ENCODE measurements at places on chromosomes 1 and 21.

DNA sequence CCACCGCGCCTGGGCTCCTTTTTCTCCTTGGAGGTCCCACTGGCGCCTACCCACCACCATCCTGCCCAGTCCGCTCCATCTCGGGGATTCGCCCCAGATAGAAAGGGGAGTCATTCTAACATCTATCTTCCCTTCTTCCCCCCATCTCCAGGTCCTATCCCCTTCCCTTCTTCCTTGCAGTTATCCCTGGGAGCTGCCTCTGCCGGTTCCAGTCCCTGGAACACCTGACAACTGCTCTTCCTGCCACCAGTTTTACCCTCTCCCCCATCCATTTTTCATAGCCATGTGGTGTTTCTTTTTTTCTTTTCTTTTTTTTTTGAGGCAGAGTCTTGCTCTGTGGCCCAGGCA lies 12.0 kb upstream of the COL16A1 start:
- no peak for DNase-seq

GRCh38 chr1:153963030-153963849 lies at the start of gene SLC39A1:
Gene SLC39A1 (minus strand): TSS chr1:153963537. CDS start chr1:153962715, 822 bp downstream.
- DNase-seq: peak; percentile 96

- DNase-seq: no peak
Observed at GRCh38 chr1:180631194-180631765, 542 bp upstream of the XPR1 start.

GRCh38 chr1:99306644-99307043 lies 42.4 kb downstream of the PLPPR4 start:
- DNase-seq: no peak

DNA sequence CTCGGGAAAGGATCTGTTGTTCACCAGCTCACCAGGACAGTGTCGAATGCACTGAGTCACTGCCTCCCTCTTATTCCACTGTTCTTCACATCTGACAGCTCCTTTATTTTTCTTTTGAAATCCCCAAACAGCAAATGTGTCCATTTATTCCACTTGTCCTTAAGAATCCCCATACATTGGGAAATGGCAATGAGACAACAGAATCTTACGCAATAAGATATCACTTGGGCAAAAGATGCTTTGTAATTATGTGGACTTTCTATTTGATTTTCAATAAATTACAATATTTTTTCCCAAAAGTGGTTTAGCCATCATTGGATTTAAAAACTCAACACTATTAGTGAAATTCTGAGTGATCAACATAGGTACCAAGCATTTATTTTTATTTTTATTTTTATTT lies 3.7 kb downstream of the KRTAP20-2 start:
- no peak for DNase-seq

DNA sequence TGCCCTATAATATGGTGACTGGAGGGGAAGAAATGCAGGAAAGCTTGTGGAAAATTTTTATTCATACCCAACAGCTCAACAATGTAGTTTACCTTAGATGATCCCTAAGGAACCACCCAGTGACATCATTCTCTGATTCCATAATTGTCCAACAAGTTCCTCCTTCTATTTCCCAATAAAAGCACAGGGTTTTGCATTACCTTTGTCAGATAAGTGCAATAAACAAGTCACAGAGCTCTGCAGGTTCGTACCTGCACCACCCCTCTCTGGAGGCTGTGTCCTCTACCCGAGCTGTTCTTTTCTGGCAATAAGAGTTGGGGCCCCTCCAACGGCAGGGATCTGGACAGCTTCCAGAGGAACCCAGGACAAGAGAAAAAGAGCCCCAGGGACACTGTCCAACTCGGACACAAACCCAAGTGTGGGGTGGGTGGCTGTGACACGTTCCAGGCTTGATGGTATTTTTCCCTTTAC lies 38.8 kb downstream of the RCAN1 start:
- DNase-seq: no peak

- no peak for DNase-seq
Observed at GRCh38 chr1:30316056-30316455, 407.3 kb downstream of the MATN1 start.

DNA sequence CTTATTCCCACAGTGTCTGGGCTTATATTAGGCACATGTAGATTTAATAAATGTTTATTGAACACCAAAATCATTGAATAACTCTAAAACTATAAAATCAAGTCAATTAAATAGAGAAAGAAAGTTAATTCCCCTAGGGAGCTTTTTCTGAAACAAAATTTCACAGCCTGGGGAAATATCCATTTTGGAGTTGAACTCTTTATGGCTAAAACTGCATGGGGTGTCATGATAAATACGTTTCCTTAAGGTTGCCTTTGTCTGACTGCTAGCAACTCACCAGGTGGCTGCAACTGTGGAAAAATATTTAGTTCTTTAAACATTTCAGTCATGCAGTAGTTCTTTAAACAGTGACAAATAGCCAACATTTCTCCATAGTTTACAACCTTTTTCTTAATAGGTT lies 496.1 kb downstream of the LRRIQ3 start:
- DNase-seq: no peak

DNA sequence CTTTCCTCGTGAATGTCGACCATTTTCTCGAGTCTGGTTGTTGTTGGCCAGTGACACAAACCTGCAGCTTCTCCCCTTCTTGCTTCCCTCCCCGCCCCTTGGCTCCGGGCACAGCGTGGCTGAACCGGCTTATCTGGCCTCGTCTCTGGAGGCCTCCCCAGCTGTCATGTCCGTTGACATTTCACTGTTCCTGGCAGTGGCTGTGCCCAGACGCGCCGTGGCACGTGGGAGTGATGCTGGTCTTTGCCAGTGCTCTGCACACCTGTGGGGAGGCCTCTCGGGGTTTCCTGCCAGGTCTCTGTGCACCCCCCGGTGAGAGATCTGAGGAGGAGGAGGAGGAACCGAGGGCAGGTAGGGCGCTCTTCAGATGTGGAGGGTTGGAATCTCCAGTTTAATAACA lies 23.7 kb downstream of the SKI start:
- DNase-seq: no peak

DNA sequence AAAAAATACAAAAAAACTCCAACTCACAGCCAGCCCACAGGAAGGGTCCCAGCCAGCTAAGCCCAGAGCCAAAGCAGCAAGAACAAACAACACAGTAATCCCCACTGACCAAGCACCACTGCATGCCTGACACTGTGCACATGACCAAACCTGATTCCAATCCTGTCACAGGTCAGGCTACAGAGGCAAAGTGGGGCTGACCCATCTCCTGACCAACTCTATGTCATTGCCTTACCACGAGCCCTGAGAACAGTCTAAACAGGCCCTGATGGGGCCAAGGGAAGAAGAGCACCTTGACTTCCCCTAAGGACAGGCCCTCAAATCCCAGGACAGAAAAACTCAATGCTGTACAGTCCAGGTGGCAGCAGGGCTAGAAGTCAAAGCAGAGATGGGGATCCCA lies 2.4 kb downstream of the LSS start:
- DNase-seq: no peak

DNA sequence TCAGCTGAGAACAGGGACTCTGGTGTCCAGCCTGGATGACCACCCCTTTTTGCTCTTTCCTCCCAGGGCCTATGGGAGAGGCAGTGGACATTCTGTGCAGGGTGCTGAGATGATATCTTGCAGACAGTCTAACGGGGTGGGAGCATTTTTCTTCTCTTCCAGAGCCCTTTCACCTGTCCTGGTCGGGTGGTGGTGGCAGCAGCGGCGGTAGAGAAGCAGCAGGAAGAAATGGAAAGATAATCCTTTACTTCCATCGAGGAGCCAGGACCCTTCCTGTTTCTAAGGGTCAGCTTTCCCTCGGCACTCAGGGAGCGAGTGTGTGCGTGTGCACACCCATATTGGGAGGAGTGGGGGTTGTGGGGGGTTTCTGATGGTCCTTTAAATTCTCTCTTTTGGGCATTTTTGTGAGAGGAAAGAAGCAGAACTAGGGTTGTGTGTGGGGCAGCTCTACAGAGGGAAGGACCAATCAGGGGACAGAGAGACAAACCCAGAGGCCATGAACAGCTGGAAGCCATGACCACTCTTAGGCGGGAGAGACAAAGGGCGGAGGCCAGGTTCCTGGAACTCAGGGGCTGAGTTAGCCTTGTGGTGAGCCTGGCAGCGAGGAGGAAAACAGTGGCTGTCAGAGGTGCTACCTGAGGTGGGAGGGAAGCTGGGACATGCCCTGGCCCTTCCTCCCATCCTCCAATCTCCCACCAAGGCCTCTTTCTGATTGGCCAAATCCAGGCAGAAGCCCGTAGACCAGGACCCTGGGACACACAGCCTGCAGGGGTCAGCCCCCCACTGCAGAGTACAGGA lies 31.2 kb upstream of the CSF3R start:
- DNase-seq: no peak

- no peak for DNase-seq
Observed at GRCh38 chr1:16352842-16353535, 709 bp upstream of the FBXO42 start.

- no peak for DNase-seq
Observed at GRCh38 chr1:90149101-90149500, 154.2 kb downstream of the ZNF326 start.

DNA sequence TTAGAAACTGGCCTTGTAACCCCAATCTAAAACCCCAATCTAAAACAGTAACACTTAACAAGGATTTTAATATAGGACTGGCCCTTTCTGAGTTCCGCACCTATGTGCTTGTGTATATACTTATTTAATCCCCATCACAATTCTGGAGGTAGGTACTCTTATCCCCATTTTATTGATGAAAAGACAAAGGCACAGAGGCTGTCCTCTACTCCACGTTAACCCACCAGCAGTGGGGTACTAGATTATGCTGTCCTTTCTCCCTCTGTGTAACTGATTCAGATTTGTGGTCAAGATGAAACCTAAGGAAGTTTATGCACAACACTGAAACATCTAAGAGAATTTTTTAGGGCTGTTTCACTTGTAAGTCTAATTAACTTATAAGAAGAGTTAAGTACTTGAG lies 175.3 kb downstream of the RERE start:
- DNase-seq: no peak

- no peak for DNase-seq
Observed at GRCh38 chr1:100585786-100586185, 47.8 kb downstream of the GPR88 start.

GRCh38 chr1:209383907-209384709 lies 199.4 kb upstream of the CAMK1G start:
- no peak for DNase-seq

- peak; percentile 80 for DNase-seq
Observed at GRCh38 chr1:155085504-155086127, 7.0 kb downstream of the EFNA3 start.

- no peak for DNase-seq
Observed at GRCh38 chr1:31515936-31516335, 60.4 kb upstream of the TINAGL1 start.

- DNase-seq: no peak
Observed at GRCh38 chr1:39732730-39733129, 6.0 kb upstream of the PPIE start.

- no peak for DNase-seq
Observed at GRCh38 chr1:157773493-157774350, 3.2 kb downstream of the FCRL2 start.

GRCh38 chr1:156436141-156437036 lies 64.2 kb downstream of the MEF2D start:
- no peak for DNase-seq

GRCh38 chr1:37096523-37096922 lies 62.2 kb upstream of the GRIK3 start:
- DNase-seq: no peak

DNA sequence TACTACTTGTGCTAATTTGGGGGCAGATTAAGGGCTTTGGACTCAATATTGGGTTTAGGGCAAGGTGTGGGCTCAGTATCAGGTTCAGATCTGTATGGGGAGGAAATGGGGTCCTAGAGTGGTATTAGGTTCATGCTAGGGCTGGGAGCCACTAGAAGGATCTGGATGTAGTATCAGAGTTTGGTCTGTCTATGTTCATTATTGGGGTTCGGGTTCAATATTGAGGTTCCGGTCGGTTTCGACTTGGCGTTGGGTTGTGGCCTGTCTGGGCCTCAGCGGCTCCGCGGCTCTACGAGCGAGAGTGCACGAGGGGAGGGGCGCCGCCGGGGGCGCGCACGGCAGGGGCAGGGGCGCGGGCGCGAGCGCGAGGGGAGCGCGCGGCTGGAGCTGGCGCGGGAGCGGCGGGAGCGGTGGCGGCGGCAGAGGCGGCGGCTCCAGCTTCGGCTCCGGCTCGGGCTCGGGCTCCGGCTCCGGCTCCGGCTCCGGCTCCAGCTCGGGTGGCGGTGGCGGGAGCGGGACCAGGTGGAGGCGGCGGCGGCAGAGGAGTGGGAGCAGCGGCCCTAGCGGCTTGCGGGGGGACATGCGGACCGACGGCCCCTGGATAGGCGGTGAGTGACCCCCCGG lies at the start of gene PTPRF:
Gene PTPRF (plus strand): TSS at position 401 of the 624 bp plus-strand sequence. CDS start 14,193 bp downstream, outside the sequence.
- DNase-seq: peak; percentile 24

DNA sequence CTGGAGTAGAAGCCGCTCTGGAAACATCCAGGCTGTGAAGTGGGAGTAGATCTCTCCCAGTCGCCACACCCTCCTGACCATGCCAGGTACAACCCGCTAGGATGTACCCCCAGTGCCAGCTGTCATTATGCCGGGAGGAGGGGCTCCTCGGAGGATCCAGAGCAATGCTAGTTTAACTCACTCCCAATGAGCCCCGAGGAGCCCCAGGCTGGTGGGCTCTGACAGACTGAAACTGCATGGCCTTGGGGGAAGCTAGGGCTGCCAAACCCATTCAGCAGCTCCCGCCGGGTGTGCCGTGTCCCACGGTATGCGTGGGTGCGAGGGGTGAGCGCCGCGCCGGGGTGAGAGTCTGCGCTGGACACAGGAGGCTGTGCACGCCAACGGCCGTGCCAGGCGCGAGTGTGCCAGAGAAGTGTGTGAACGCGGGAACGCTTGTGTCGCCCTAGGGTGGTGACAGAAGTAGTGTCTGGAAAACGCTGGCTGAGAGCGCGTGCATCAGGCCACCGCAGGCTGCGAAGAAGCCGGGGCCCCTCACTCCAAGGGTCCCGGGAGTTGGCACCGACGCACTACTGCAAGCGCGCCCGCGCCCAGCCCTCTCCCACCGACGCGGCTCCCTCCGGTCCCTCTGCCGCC lies 177.1 kb upstream of the EDN2 start:
- DNase-seq: no peak

- no peak for DNase-seq
Observed at GRCh38 chr1:89451011-89451410, 73.6 kb upstream of the LRRC8B start.

DNA sequence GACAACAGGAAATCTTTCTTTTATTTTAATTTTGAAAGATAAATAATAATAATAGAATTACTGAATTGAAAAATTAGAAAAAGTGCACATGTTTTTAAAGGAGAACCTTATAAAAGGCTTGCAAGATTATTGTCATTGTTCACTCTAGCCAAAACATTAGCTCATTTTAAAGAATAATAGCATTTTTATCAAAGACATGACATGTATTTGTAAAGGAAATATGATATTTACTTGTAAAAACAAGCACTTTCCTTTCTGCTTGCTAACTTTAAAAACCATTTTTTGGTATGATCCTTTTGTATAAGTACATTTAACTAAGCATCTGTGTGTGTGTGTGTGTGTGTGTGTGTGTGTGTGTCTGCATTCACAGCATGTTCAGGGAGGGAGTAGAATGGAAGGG lies 156.3 kb upstream of the C1orf87 start:
- no peak for DNase-seq
